Fibroblast of skin of left biceps (primary cell): ENCODE measurements at places on chromosomes 6 and 20.

- peak; percentile 98 for DNase-seq
Measured at GRCh38 chr20:48682529-48683363, 145.1 kb downstream of the PREX1 start.

GRCh38 chr20:47610247-47610944 is 108.7 kb downstream of the NCOA3 start:
- no peak for DNase-seq

DNA sequence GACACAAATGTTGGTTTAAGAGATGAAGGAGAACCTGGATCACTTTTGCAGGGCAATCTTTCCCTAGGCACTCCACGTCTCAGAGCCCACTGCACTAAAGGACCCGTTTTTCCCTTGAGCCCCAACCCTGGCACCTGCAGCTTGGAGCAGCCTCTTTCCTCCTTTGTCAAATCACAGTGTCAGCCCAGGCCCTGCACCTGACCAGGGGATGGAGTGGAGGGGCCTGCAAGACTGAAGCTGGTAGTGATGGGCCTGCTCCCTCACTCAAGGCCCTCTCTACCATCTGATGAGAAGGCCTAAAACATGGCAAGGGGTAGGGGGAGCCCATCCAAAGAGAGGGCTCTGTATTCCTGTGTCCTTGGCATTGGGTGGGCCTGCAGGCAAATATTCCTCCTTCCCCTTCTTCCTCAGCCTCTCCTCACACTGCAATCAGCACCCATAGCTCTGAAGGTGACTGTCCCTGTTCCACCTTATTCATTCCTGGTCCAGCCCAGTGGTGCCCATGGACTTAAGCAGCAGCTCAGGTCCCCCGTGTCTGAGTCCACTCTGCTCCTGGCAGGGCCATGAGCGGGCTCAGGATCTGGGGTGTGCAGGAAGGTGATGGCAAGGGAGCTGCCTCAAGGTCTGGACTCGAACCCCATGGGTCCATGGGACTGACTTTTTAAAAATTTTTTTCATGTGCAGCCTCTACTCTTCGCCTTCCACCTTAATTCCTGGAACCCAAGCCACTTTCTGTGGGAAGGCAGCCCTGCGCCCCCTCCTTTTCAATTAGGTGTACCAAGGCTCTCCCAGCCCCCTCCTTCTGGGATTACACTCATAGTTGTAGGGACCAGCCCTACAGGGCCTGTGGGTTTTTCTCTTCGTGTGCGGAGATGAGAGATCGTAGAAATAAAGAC is 6.7 kb downstream of the RAET1G start:
- no peak for DNase-seq

DNA sequence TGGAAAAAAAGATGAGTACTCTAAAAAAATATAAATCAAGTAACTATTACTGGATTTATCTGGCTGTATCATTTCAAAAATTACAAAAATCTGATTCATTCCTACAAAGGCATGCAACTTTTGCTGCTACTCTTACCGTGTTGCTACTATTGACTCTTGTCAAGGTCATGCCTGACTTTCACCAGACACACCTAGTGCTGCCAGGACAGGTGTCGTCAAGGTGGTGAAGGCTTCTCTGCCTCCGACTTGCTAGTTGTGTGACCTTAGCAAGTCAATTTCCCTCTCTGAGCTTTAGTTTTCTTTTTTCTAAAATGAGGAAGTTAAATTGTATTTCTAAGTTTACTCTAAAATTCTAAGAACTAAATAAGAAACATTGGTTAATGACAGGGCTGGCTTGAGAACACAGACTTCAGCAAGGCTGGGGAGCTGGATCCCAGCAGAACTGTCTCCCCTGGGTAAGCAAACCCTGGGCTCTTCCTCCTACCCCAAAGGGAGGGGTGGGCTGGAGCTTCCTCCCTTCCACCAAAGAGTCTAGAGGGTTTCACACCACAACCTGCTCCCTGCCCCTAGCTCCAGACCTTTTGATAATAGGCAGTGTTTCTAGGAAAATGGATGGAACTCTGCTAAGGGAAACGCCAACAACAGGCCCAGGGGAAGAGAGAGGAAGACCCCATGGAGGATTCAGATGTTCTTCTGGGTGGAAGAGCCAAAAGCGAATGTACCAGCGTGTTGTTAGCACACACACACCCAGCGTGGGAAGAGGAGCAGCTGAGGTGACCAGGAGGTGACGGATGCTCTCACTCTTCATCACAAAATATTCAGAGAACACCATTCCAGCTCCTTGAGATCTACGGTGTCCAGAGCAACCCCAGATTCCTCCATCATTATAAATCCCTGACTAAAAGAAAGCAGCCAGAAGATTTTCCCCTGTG is 47.9 kb upstream of the CITED2 start:
- no peak for DNase-seq

DNA sequence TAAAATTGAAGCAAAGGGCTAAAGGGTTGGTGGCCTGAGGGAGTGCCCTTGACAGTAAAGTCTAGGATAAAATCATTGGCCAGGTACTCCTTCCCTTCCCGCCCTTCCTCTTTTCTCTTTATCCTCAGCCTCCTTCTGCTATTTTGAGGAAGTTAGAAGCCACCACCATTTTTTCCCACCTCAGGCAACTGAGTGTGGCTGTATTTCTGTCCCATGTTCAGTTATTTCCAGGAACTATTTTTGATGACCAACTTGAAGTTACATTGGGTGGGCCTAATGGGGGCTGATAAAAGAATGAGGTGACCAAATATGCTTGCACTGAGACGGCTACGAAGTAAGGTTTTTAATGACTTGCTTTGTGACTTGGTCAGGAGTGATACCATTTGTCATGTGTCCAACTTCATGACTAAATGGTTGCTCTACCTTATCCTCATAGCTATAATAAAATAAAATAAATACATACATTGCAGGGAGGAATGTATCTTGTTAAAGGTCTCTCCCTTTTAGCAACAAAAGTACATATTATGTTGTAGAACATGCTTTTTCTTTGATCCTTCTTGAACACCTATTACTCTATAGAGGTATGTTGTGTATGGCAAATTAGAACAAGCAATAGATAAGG is 12.0 kb downstream of the PTPN1 start:
- no peak for DNase-seq

GRCh38 chr20:58044286-58044685 is 184.2 kb downstream of the ANKRD60 start:
- DNase-seq, result no peak
